ENCODE measurements at places on chromosomes 16 and 17. TPM values are rescaled to one million over a fixed set of nuclear protein-coding genes. Genes with fewer than 3 reads are reported as not detected.

GRCh38 chr16:57062329-57062728 is 30.1 kb upstream of the CPNE2 start:
- DNase-seq, result no peak
- no peaks in the 10 kb centered on the region for H3K27me3 ChIP-seq
- H3K4me3 ChIP-seq, result no peak overlapping the region
- H3K4me1 ChIP-seq, result peaks cover 23% of the 10 kb centered on the region

Gene ZG16
- not detected for total RNA-seq

- peak overlapping the region; percentile 96 for H3K27ac ChIP-seq
- no peak for DNase-seq
- peaks cover 22% of the 10 kb centered on the region for H3K36me3 ChIP-seq
- no peak overlapping the region for H3K4me3 ChIP-seq
- no peaks in the 10 kb centered on the region for H3K27me3 ChIP-seq
Observed at GRCh38 chr17:2042933-2043332, 1.1 kb downstream of the OVCA2 start.

DNA sequence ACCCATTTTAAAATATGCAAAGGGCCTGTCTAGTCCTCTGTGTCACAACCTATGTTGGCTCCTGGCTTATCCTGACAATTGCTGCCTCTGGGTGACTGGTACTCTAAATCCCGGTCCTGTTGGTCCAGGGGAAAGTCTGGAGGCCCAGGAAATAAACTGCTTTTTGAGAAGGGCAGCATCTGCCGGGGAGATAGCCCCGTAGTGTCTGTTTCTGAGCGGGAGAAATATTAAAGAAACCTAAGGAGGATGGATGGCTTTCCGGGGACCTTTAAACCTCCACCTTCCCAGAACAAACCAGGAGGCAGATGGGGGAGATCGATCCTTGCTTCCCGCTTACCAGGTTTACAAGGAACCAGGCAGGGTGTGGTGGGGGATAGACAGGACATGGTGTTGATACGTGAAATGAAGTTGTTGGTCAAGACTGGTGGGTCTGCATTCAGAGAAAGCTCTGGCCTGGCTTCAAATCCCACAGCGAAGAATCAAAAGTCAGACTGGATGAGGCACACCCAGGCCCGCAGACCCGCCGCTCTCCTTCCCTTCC is 3.8 kb downstream of the HOXB2 start:
- H3K4me1 ChIP-seq, result no peaks in the 10 kb centered on the region
- H3K36me3 ChIP-seq, result no peaks in the 10 kb centered on the region
- no peak for DNase-seq
- H3K4me3 ChIP-seq, result peak overlapping the region; percentile 57

Gene TPSD1
- 0.63 TPM for total RNA-seq

DNA sequence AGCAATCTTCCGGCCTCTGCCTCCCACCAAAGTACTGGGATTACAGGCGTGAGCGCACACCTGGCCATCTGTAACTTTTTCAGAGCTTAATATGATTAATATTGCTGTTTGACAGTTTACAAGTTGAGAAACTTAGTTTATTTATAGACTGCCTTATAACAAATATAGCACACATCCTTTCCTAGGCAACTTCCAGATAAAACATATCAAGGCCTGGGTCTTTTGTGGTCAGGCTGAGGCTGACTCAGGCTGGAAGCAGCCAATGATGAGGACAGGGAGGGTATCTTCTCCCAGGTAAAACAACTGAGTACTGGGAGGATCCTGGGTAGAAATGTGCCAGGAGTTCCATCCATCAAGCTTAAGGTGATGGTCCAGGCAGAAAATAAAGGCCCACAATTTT is 16.2 kb downstream of the LUC7L start:
- no peaks in the 10 kb centered on the region for H3K4me1 ChIP-seq
- H3K27me3 ChIP-seq, result no peaks in the 10 kb centered on the region
- H3K27ac ChIP-seq, result no peak overlapping the region
- no peak for DNase-seq
- peaks cover 62% of the 10 kb centered on the region for H3K36me3 ChIP-seq

Gene PERCC1
- not detected for total RNA-seq

GRCh38 chr16:74657870-74658642 is 8.6 kb downstream of the RFWD3 start:
- no peak overlapping the region for H3K27ac ChIP-seq
- H3K4me3 ChIP-seq, result no peak overlapping the region
- peaks cover 42% of the 10 kb centered on the region for H3K36me3 ChIP-seq
- peaks cover 8% of the 10 kb centered on the region for H3K4me1 ChIP-seq

Gene PSMD11
- 42.2 TPM for total RNA-seq

GRCh38 chr16:4494746-4495490 is 18.7 kb downstream of the HMOX2 start:
- H3K27ac ChIP-seq, result no peak overlapping the region
- no peaks in the 10 kb centered on the region for H3K4me1 ChIP-seq
- no peak for DNase-seq
- H3K27me3 ChIP-seq, result no peaks in the 10 kb centered on the region
- no peak overlapping the region for H3K4me3 ChIP-seq

DNA sequence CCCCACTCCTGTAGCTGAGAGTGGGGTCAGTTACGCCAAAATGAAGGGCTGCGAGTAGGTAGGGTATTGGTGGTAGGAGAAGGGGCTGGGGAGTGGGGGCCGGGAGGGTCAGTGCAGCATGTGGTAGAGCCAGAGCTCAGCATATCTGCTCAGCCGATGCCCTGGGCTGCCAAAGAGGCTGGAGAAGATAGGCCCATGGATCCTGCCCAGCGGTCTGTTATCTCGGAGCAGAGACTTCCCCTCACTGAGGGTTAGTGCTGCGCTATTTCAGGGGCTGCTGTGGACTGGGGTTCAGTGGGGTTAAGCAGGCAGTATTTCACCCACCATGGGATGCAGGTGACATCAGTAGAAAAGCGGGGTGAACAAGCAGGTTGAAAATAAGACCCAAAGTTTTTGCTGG is 19.7 kb downstream of the RHBDL3 start:
- H3K4me3 ChIP-seq, result no peak overlapping the region
- peaks cover 18% of the 10 kb centered on the region for H3K4me1 ChIP-seq
- no peak overlapping the region for H3K27ac ChIP-seq
- DNase-seq, result no peak

DNA sequence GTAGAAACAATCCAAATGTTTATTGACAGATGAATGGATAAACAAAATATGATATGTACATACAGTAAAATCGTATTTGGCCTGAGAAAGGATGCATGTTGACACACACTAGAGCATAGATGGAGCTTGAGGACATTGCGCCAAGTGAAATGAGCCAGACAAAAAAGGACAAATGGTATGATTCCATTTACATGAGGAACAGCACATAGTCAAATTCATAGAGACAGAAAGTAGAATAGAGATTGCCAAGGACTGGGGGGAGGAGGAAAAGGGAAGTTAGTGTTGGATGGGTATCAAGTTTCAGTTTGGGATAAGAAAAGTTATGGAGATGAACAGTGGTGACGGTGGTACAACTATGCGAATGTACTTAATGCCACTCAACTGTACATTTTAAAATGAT is 47.9 kb downstream of the COPRS start:
- no peaks in the 10 kb centered on the region for H3K27me3 ChIP-seq
- H3K27ac ChIP-seq, result no peak overlapping the region

Gene PRKCB
- total RNA-seq, result 0.93 TPM

GRCh38 chr16:57750796-57751538 is 15.4 kb downstream of the KATNB1 start:
- H3K4me3 ChIP-seq, result no peak overlapping the region
- no peak for DNase-seq
- H3K27me3 ChIP-seq, result no peaks in the 10 kb centered on the region
- H3K4me1 ChIP-seq, result no peaks in the 10 kb centered on the region
- H3K27ac ChIP-seq, result no peak overlapping the region

GRCh38 chr17:70599198-70599597 is 429.9 kb downstream of the KCNJ2 start:
- H3K27me3 ChIP-seq, result no peaks in the 10 kb centered on the region
- no peak overlapping the region for H3K27ac ChIP-seq
- no peak for DNase-seq
- no peak overlapping the region for H3K4me3 ChIP-seq
- H3K4me1 ChIP-seq, result no peaks in the 10 kb centered on the region
- H3K36me3 ChIP-seq, result no peaks in the 10 kb centered on the region

- H3K27ac ChIP-seq, result peak overlapping the region; percentile 94
- no peak overlapping the region for H3K4me3 ChIP-seq
Observed at GRCh38 chr17:76444518-76445311, 8.2 kb downstream of the UBE2O start.

Measured in right atrium auricular region (tissue), 2 donors.